Breast epithelium (tissue), 4 donors: ENCODE measurements at places on chromosomes 4 and X.

DNA sequence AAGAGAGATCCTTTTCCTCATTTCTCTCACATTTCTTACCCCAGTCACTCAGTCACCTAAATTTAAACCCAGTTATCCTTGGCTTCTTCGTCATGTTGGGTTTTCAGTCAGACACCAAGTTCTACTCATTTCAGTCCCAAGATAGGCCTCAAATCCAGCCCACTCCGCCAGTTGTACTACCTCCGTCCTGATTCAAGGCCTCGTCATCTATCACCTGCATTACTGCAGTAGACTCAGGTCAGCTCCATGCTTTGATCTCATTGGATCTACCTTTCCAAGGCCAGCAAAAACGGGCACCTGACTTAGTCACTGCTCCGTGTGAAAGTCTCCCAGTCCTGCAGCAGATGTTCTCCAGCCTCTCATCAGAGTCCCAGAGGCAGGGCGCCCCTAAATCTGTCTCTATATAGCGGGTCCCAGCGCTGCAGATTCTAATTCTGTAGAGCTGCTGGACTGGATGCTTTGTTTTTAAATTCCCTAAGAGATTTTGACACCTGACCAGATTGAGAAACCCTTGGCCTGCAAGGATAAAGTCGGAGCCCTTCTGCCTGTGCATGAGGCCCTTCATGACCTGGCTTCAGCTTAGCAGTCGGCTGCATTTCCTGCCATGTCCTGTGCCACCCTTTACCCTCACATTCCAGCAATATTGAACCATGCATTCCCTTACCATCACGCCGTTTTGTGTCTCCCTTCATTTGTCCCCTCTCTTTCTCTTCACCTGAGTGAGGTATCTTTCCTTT lies 53.7 kb downstream of the ZFX start:
- DNase-seq = no peak

- DNase-seq = no peak
These were observed 841.3 kb downstream of the PDHA2 start for GRCh38 chr4:96681218-96681617.

DNA sequence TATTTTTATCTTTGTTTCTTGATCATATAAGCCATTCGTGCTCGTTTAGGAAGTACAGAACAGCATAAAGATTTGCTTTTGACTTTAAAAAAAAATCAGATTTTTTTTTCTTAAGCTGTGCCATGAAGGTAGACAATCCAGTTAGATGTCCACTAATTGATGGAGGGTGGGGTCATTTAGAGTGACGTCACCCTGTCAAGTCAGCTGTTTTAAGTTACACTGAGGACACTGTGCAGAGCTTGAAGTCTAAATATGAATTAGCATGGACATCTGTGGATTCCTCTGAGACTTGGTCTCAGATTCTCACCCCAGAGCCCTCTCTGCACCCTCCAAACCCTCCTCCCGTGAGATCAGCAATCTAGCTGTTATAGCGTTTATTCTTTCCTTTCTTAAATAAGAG lies 63.9 kb downstream of the ENPP6 start:
- DNase-seq = no peak

DNA sequence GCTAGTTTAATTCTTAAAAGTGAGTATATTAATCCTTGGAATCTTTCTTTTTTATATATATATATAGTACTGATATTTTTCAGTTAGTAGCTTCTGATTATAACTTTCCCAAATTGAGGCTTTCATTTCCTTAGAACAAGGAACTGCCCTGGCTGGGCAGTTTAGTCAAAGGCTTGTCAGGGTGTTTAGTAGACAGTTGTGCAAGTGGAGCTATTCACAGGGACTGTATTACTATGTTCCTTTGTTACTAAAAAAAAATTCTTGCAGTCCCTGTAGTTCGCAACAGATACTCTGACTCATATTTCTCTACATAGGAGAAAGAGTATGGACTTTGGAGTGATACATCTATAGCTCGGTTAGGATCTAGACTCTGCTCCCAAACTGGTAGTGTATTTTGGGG lies 20.8 kb downstream of the USO1 start:
- DNase-seq = no peak

GRCh38 chr4:25477221-25477620 lies 100.2 kb downstream of the ANAPC4 start:
- DNase-seq = no peak

- DNase-seq = no peak
These were observed 28.1 kb downstream of the ENPEP start for GRCh38 chr4:110504084-110504435.

DNA sequence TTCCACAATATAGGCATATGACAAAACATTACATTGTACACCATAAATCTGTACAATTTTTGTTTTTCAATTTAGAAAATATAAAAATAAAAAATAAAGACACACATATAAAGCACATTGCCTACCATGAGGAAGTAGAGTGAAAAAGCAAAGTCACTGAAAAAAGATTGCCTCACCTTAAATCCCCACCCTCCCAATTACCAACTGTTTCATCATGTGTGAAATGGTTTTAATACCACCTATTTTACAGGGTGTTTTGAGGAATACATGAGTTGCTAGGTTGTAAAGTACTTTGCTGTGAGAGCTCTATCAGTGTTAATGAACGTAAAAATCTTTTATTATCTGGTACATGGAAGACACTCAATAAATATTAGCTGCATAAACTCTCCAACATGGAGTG lies 373.6 kb upstream of the NDST3 start:
- no peak for DNase-seq

DNA sequence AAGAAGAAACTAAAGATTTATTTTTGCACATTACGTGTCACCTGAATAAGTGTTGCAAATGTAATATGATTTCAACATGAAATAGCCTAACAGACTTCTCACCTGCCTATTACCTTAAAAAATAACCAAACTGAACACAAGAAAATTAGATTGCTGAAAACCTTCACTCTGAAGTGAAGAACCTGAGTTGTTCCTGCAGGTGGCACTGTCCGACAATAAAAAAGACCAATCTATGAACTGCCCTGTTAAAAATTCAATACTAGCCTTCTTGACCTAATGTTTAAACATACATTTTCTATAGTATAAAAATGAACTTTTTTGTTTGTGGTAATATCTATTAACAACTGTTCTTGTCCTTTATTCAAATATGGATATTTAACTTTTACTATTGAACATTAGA lies 69.2 kb upstream of the PNPLA4 start:
- DNase-seq = no peak
